Fibroblast of upper back skin (primary cell): ENCODE measurements at places on chromosomes 5 and 9.

GRCh38 chr5:10745133-10745532, 15.9 kb downstream of the DAP start:
- DNase-seq: no peak

DNA sequence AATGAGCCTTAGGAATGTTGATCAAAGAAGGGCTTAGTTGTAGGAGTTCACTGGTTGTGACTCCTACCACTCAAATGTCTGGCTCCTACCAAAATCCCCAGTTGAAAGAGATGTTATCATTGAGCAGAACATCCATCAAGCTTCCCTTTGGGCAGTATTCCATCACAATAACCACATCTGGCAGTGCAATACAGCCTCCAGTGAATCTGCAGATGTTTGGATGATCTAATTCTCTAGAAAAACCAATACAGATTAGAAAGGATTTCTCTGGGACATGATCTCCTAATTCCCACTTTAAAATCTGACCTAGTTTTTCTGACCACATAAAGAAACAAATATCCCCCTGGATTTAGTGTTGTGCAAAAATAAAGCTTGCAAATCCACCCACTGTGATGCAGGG, 81.6 kb downstream of the TMEM215 start:
- DNase-seq: peak; percentile 1

DNA sequence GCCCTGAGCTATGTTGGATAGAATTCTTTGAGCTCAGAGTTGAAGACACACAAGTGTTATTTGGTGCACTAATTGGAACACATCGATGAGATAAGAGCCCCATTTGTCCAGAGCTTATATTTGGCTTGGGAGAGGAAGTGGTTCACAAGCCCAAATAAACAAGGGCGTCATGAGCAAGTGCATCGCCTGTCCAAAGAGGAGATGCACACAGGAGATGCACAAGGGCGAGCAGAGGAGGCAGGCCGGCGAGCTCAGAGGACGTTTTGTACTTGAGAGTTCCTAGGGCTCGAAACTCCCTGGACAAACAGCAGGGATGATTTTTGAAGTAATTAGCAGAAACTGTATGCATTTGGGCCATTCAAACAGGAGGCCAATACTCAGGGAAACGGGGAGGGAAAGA, 212.8 kb upstream of the IRX1 start:
- no peak for DNase-seq

- DNase-seq: no peak
These were observed 159.2 kb downstream of the SMARCA2 start for GRCh38 chr9:2174306-2174705.

DNA sequence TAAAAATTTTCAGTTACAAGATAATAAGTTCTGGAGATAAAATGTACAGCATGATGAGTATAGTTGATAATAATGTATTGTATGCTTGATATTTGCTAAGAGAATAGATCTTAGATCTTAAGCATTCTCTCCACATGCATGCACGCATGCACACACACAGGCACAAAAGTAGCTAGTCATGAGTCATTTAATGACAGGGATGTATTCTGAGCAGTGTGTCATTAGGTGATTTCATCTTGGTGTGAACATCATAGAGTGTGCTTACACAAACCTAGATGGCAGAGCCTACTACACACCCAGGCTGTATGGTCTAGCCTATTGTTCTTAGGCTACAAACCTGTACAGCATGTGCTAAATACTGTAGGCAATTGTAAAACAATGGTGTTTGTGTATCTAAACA, 124.2 kb downstream of the PTTG1 start:
- DNase-seq: no peak

DNA sequence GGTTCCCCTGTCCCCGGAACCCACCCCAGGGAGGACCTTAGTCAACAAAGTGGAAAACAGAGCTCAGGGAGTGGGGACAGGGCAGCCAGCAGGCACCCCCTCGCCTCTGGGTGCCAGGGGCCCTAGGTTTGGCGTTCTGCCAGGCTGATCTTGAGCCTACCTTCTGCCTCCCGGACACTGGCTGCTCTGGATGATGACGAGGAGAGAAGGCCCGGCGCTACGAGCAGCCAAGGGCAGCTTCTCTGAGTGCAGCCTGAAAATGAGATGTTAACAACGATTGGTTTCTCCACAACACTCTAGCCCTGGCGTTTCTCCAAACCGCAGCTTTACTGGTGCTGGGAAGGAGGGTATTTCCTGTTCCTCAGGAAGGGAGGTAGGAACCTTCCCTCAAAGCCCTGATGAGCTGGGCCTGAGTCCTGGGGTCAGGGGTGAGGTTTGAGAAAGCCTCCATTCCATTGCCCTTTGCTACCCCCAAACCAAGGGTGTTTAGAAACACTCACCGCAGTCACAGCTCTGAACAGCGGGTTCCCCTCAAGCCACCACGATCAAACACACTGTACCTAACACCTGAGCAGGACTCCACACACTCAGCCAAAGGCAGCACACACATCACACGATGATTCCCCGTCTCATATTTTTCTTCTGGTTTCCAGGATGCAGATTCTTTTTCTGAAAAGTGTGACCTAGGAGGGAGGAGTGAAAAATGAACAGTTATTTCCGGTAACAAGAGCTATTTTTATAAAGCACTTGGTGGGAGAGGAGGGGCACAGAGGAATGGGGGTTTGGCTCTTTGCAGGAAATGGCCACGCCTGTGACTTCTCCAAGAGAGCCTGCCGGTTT, at the start of gene STING1:
Gene STING1, minus strand, starts transcription at position 709 of the 840 bp plus-strand sequence. CDS start 1,054 bp downstream, outside the sequence.
- DNase-seq: peak; percentile 99

DNA sequence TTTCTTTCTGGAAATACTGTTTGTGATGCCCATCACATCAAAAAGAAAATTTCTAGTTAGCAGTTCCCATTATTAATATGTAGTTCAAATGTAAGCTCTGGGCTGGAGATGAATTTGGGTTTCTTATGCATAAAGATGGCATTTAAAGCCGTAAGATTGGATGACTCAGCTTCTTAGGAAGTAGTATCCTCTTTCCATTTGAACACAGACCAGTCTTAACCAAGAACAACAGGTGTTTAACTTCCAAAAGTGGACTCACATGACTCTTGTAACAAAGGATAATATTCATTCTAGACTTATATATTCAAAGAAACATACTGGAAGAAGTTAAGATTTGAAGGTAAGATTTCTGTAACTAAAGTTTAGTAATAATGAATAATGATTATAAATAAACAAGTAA, 330.5 kb downstream of the TLR4 start:
- no peak for DNase-seq

DNA sequence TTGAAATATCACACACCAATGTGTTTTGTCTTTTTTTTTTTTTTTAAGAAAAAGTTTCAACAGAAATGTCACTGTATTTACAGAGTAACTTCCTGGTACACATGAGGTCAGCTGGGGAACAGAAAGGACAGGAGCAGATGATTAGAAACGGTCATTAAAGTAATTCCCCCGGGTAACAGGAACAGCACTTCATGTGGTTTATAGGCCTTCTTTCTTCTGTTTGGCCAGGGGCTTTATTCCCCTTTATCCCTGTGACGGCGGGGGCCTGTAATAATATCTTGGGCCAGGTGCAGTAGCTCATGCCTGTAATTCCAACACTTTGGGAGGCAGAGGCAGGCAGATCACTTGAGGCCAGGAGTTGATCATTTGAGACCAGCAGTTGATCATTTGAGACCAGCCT, 30.5 kb upstream of the MSH3 start:
- no peak for DNase-seq

GRCh38 chr5:41048986-41049385, 22.2 kb downstream of the MROH2B start:
- no peak for DNase-seq

DNA sequence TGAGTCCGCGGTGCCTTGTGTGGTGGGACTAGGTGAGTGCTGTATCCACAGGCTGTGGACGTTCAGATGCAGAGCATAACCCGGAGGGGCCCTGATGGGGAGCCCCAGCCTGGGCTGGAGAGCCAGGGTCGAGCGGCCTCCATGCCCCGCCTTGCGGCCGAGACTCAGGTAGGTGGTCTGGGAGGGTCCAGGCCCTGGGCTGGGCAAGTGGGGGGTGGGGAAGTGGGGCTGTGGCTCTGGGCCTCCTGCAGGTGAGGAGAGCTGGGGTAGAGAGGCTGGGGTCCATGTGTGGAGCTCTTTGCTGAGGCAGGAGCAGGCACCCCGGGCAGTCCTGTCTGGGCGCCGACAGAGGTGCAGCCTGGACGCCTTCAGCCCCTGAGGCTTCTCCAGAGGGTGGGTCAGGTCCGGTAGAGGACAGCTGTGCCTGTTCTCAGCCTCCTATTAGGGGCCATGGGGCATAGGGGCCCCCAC, 241.1 kb downstream of the CACNA1B start:
- no peak for DNase-seq

DNA sequence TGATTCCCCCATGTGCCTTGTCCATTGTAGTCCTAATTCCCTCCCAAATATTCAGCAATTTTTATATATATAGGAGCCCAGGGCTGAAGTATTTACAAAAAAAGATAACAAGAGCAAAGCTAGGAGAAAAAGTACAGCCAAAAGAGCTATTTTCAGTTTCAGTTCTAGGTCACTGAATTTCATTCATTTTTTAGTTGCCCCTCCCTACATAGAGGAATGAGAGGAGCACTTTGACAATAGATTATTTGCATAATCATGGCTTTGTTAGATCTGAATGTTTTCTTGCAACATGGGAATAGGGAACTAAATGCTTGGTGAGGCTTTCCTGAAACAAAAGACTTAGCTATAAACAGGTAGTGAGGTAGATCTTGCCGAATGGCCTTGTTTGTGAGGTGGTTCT, 15.3 kb upstream of the F2RL2 start:
- DNase-seq: no peak

- DNase-seq: no peak
These were observed 402.5 kb upstream of the SLC24A2 start for GRCh38 chr9:20191228-20191840.

GRCh38 chr5:112355058-112355685, 63.9 kb downstream of the EPB41L4A start:
- DNase-seq: no peak

GRCh38 chr9:136243631-136244030, 2.0 kb downstream of the QSOX2 start:
- DNase-seq: no peak

- DNase-seq: no peak
These were observed 30.1 kb downstream of the ITGA1 start for GRCh38 chr5:52817818-52818217.
